NCI-H1417 (cell line): ENCODE measurements at places on chromosomes 4 and X.

GRCh38 chrX:115583496-115584004 is 22.6 kb downstream of the PLS3 start:
- no peak for DNase-seq

DNA sequence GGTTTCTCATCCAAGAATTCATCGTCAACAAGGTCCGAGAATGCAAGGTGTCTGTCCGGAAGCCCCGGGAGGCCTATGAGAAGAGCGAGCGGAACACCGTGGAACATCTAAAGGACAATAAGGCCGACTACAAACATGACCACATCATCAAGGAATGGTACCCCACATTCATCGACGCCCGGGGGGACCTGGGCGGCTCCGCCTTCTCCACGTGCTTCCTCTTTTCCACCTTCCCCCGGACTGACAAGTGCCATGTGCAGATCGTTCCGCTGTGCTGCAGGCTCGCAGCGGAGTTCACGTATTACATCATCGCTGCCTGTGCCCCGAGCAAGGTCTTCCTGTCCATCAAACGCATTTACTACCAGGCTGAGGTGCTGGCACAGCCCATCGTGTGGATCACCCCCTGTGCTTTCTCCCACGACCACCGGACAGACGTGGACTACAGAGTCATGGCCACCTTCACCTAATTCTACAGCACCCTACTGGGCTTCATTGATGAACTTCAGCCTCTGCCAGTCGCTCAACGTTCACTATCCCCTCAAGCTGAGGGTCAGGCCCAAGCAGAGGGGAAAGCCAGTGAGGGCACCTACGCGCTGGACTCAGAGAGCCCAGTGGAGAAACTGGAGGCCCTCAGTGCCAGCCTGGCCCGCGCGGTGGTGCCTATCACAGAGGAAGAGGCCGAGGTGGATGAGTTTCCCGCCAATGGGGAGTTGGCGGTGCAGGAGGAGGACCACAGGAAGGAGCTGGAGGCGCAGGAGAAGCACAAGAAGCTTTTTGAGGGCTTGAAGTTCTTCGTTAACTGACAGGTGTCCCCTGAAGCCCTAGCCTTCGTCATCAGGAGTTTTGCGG is 125.9 kb upstream of the PABPC4L start:
- DNase-seq, result no peak

- no peak for DNase-seq
Observed at GRCh38 chr4:150827226-150827625, 187.9 kb downstream of the LRBA start.

DNA sequence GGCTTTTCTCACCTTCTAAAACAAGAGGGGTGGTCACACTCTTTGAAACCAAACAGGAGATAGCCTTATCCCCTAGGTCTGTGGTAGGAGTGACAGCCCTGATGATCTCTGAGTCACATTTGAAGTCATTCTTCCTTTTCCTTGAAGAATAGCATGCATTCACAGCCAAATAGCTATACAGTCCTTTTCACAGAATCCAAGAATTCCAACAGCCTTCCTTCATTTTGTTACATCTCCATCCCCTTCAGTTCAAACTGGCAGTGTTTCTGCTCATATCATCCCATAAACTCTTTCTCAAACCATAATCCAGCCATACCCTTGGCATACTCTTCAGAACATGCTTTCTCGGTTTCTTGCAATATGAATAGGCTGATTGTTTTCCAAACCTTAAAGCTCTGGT is 33.3 kb upstream of the TMEM184C start:
- no peak for DNase-seq

GRCh38 chr4:147440442-147440841 is 40.5 kb upstream of the EDNRA start:
- no peak for DNase-seq

GRCh38 chr4:83252782-83253405 is 31.7 kb downstream of the COQ2 start:
- peak; percentile 68 for DNase-seq

GRCh38 chr4:182968917-182969650 is 51.9 kb upstream of the DCTD start:
- DNase-seq, result peak; percentile 54

DNA sequence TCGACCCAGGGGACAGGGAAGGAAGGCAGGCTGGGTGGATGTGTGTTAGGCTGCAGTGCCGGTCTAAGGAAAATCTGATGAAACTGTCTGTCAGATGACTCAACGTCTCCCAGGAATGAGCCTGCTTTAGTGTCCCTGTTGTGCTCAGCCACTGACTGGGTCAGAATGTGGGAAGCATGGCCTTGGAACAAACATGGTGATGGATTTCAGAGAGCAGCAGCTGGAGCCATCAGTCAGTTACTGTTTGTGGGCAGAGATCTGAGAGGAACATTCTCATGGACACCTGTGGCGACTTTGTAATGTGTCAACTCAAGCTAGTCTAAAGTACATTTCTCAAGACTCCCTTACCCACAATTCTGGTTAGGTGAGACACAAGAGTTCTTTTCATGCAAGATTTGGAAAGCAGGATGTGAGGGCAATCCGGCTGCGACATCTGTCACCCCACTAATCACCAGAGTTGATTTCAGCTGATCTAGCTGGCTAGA is 63.2 kb downstream of the ANAPC10 start:
- no peak for DNase-seq

- DNase-seq, result peak; percentile 88
Observed at GRCh38 chr4:124711471-124712371, 811 bp downstream of the ANKRD50 start.

DNA sequence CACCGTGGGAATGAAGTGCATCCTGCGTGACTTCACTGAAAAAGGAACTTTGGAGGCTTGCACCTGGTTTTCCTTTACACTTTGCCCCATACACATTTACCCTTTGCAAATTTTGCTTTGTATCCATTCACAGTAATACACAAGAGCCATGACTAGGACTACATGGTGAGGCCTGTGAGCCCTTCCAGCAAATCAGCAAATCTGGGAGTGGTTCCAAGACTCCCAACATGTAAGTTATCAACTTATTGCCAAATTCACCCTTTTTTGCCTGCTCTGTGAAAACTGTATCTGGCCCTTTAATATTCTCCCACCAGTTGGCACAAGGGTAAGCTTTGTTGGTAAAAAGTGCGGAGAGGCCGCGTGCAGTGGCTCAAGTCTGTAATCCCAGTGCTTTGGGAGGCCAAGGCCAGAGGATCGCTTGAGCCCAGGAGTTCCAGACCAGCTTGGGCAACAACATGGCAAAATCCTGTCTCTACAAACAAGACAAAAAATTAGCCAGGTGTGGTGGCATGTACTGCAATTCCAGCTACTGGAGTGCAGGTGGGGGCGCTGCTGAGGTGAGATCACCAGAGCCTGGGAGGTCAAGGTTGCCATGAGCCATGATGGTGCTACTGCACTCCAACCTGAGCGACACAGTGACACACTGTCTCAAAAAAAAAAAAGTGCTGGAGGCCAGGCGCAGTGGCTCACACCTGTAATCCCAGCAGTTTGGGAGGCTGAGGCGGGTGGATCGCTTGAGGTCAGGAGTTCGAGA is 5.0 kb downstream of the PRMT9 start:
- no peak for DNase-seq

DNA sequence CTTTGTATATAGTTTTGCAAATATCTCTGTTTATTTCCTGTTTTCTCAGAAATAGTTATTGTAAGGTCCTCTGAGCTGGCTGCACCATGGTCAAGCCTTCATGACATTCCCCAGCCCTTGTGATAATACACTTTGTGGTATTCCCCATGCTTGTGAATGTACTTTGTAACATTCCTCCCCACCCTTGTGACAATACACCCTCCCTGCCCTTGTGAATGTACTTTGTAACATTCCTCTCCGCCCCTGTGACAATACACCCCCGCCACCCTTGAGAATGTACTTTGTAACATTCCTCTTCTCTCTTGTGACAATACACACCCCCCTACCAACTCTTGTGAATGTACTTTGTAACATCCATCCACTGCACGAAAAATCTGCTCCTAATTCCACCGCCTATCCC is 530.7 kb downstream of the CENPC start:
- no peak for DNase-seq

DNA sequence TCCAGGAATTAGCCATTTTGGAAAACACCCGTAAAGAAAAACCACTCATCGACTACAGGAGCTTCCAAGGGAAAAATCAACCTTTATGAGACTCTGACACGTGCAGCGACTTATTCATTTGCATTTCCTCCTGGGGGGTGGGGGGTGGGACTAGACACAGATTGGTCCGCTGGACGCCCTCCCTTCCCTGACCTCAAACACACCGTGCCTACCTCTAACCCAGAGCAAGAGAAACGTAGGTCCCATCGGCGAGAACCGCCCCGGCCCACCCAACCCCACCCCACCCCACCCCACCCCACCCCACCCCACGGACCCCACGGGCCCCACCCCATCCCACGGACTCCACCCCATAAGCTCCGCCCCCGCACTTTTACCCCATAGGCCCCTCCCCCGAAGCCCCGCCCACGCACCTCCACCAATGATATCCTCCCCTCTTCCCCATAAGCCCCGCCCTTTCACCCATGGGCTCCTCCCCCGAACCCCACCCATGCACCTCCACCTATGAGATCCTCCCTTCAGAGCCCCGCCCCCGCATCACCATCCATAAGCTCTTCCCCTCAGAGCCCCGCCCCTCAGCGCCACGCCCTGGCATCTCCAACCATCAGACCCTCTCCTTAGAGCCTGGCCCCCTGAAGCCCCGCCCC is 1.1 kb downstream of the GTPBP6 start:
- no peak for DNase-seq

DNA sequence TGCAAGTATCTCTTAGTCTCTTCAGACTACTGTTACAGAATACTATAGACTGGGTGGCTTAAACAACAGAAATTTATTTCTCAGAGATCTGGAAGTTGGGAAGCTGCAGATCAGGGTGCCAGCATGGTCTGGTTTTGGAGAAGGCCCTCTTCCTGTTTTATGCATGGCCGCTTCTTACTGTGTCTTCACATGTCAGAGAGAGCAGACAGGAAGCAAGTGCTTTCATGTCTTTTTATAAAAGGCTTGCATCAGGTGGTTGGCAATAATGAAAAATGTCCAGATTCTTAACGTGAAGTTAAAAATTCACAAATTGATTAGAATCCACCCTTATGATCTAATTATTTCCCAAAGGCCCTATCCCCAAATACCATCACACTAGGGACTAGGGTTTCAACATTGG is 284.9 kb downstream of the RPA4 start:
- DNase-seq, result no peak

DNA sequence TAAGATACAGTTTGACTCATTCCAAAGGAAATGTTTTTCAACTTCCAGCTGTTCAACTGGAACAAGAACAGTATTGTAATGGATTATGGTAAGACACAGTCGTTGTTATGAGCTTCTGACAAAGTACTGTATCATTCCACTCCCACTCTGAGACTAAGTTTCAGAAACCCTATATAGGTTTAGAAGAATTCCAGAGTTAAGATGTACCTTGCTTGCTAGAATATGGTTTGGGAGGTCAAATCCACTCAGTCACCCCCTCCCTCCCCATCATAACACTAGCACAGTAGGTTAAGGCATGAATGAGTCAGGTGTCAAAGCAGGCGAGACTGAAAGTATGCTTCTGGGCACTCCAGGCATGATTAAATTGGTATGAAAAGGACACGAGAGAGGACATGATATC is 339.7 kb downstream of the DMD start:
- no peak for DNase-seq

DNA sequence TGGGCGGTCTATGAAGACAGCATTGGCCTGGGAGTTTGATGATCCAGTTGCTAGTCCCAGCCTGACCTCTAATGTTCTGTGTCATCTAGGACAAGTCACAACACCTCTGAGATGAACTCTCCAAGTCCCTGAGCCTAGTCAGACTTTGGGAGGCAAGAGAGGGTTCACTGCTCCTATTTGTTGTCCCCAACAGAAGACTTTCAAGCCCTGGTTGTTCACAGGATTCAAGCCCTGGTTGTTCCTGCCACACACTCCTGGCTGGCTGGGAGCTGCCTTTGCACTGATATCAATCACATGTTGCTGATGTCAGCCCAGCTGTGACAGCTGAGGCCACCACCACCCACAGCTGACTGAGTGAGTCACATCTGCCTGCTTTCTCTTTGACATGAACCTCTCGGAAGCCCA is 253.2 kb upstream of the RASGEF1B start:
- peak; percentile 63 for DNase-seq

- DNase-seq, result no peak
Observed at GRCh38 chrX:27565992-27566391, 24.2 kb upstream of the DCAF8L2 start.

GRCh38 chrX:152896450-152896849 is 1.4 kb upstream of the ZNF185 start:
- DNase-seq, result no peak

- no peak for DNase-seq
Observed at GRCh38 chr4:2767705-2768074, 11.6 kb upstream of the TNIP2 start.

- no peak for DNase-seq
Observed at GRCh38 chrX:103338663-103339062, 8.6 kb downstream of the TCEAL7 start.

DNA sequence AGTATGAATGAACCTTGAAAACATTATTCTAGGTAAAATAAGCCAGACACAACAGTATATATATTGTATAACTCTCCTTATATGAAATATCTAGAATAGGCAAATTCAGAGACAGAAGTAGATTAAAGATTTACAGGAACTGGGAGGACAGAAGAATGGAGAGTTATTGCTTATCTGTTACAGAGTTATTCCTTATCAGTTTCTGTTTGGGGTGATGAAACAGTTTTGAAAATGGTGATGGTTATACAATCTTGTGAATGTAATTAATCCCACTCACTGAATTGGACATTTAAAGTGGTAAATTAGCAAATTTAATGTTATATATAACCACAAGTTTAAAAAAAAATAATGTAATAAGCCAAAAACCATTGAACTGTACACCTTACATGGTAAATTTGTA is 14.5 kb upstream of the EXOC1 start:
- DNase-seq, result no peak

DNA sequence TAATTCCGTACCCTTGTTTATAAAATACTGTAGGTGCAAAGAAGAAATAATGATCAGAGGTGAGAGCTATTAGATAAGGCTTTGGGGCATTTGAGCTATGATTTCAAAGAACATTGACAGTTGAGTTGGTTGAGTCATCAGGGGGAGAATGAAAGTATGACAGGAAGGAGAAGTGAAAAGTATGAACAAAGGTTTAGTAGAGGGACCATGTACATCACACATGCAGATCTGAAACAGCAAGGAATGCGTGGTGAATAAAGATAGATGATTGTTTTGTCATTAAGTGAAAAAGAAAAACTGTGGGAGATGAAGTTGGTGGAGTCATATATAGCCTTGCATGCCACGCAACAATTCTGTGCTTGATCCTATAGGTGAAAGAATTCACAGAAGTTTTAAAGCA is 163.1 kb downstream of the ARAP2 start:
- DNase-seq, result no peak
